Epithelial cell of esophagus (primary cell): ENCODE measurements at places on chromosomes 1 and 21.
A peak's percentile ranks its signal among the peaks of the same experiment; 100 is the strongest.

GRCh38 chr1:160801836-160802580 is 6.0 kb downstream of the LY9 start:
- no peak for DNase-seq

DNA sequence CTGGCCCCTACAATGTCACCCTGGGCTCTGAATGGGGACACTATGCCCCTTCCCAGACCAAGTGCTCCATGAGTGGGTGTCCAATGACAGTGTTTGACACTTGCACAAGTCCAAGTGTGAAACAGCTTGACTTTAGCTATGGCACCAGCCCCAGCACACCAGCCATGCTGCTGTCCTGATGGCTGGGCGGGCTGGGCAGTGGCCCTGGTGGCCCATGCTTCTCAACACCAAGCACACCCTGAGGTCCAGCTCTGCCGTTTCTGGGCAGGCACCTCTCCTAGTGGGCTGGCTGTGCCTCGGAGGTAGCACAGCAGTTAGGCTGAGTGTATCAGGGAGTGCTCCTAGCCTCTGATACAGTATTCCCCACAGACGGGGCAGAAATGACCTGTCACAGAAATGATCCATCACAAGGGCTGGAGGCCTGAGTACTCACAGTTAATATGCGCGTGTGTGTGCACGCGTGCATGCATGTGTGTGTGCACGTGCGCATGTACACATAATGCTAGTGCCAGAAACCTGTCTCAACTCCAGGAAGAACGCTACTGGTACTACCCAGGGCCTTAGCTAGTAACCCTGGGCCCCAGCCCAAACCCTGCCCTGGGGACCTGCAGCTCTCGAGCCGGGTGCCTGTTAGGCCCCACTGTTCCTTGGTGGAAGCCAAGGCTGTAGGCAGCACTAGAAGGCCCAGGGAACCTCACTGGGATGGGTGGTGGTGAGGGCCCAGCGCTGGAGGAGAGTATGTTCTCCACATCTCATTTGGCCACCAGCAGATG is 134.0 kb downstream of the DMRTB1 start:
- DNase-seq, result no peak

DNA sequence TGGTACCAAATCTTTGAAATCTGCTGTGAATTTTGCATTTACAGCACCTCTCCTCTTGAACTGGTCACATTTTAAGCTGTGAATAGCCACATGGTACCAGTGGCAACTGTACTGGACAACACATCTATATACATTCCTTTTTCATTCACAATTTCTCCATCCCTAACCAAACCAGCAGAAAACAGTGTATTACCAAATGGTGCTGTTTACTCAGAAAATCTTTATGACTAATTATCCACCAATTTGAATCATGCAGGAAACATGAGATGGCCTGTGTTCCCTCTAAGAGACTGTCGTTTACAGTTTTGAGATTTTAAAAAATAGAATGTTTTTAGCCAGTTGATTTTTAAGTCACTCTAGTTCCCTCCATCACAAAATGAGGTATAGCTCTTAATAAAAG is 17.6 kb upstream of the CCT8 start:
- peak; percentile 77 for DNase-seq

- no peak for DNase-seq
Observed at GRCh38 chr1:67833602-67833940, 304 bp upstream of the GNG12 start.

GRCh38 chr1:11862890-11863289 is 4.1 kb upstream of the NPPB start:
- peak; percentile 49 for DNase-seq

DNA sequence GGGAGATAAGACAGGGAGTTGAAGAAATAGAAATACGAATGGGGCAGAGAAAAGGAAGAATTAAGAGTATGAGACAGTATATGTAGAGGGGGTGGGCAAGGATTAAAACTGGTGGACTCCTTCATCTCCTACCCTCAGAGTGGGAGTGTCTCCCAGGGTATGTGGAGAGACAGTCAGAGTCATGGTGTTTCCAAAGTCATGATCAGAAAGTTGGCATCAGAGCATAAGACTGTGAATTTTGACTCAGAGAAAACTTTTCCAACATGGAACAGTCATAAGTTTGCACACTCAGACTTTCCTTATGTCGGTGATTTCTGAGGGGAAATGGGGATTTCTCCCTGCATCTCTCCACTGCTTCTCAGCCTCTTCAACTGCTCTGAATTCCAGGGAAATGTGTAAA is 2.4 kb downstream of the CD84 start:
- no peak for DNase-seq

GRCh38 chr1:93851327-93851712 is 27.7 kb downstream of the DNTTIP2 start:
- DNase-seq, result no peak

GRCh38 chr1:79478160-79478559 is 471.6 kb upstream of the ADGRL4 start:
- no peak for DNase-seq

GRCh38 chr1:171739656-171740055 is 2.2 kb downstream of the VAMP4 start:
- peak; percentile 16 for DNase-seq

- no peak for DNase-seq
Observed at GRCh38 chr1:107953556-107953955, 11.4 kb downstream of the VAV3 start.

- no peak for DNase-seq
Observed at GRCh38 chr21:17269760-17270159, 243.1 kb upstream of the CXADR start.

DNA sequence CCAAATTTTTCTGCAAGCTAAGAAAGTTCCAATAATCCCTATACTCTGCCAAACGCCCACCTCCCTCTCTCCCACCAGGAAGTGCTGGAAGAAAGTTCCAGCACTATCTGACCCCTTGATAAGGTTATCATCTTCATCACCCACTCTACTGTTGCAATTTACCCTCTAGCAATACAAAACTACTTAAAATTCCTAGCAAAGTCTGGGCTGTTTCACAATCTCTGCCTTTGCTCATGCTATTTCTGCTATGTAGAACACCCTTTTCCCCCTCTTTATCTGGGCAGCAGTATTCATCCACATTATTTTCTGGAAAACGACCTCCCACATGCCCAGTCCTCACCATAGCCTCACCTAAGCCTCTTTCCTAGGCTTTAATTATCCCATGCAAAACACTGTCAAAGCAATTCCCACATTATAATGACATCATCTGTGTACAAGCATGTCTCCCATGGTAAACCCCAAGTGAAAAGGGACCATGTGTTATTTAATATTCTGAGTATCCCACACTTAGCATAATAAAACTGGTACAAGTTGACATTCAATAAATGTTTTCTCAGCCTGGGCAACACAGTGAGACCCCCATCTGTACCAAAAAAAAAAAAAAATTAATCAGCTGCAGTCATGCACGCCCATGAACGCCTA is 12.0 kb downstream of the F11R start:
- no peak for DNase-seq

DNA sequence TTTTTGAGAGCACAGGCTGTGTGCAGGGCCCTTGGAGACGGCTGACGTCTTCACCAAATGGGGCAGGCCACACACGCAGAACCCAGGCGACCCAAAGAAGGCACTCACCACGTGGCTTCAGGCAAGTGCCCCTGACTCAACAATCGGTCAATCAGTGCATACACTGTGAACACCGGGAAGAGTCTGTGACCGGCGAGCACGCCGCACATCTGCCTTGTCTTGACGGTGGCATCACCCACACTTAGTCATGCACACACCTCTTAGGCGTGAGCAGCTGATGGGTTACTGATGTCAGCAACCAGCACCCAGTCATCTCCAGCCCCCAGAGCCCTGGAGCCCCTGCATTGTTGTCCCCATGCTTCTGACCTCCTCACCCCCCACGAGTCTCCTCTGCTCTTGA is 4.9 kb upstream of the LRRC3 start:
- no peak for DNase-seq

GRCh38 chr21:37767984-37768383 is 148.3 kb downstream of the KCNJ6 start:
- peak; percentile 57 for DNase-seq

- peak; percentile 24 for DNase-seq
Observed at GRCh38 chr1:154819628-154820590, 50.2 kb downstream of the KCNN3 start.

GRCh38 chr21:28811860-28812259 is 180.8 kb downstream of the LTN1 start:
- no peak for DNase-seq

- peak; percentile 61 for DNase-seq
Observed at GRCh38 chr1:179031855-179032513, 6.3 kb downstream of the FAM20B start.

GRCh38 chr21:44897326-44898010 is 23.2 kb downstream of the ITGB2 start:
- no peak for DNase-seq

- DNase-seq, result peak; percentile 56
Observed at GRCh38 chr1:186739515-186739914, 59.3 kb upstream of the PTGS2 start.

GRCh38 chr1:79006564-79006963 is at the start of gene ADGRL4:
Gene ADGRL4 (minus strand): TSS chr1:79006730. CDS start chr1:79006654, 76 bp downstream.
- peak; percentile 5 for DNase-seq
